Anterior cingulate cortex (tissue), 58 donors: ENCODE measurements at places on chromosomes 4 and X.

DNA sequence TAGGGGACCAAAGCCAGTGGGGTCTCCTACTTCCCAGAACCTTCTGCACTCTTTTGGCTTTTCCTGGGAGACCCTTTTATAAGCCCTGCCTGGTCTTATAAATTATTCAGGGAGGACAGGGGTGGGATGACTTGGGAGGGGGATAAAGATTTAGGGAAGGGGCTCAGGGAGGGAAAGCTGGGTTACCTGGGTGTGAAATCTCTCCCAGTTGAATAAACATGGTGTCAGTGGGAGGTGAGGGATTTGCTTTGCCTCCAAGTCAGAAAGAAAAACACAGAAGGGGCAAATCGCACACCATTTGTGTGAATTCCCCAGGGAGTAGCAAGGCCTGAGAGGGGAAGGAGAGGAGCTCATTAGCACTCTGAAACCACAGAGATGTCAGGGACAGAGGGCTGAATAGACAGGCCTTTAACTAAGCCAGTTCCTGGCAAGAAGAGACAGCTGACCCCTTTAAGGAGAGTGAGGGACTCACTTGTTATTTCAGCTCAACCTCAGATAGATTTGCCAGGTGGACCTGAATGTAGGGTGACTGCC, at the start of gene RIPPLY1:
Gene RIPPLY1, minus strand, starts transcription at position 51 of the 534 bp plus-strand sequence. CDS start 54 bp downstream, outside the sequence.
- no peak for DNase-seq

DNA sequence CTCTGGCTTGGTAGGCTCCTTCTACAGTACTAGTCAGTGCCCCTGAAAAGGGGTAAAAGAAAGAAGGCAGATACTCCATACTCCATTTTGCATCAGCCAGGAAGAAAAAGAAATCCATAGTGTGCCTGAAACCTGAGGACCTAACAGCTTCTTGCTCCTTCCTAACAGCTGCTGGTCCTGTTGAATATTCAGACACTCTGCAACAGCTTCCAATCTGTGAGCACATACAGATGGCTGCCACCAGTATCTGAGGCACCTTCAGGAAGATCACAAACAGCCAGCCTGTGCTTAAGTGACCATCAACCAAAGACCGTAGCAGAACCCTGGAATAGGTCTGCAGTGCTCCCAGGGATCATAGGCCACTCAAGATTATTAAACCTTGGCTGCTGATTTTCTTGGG, 4.3 kb downstream of the GIMD1 start:
- DNase-seq: no peak

GRCh38 chr4:6974138-6974848, 64.7 kb downstream of the TBC1D14 start:
- peak; percentile 72 for DNase-seq

GRCh38 chr4:40377512-40378365, 42.6 kb downstream of the CHRNA9 start:
- DNase-seq: no peak

GRCh38 chrX:71440401-71440800, 74.2 kb downstream of the TAF1 start:
- DNase-seq: no peak

GRCh38 chr4:178881937-178882336, 1439.7 kb upstream of the AGA start:
- DNase-seq: no peak

- no peak for DNase-seq
Observed at GRCh38 chrX:112571388-112571787, 108.3 kb downstream of the LHFPL1 start.
